Activated CD4-positive, alpha-beta memory T cell treated with anti-CD3 and anti-CD28 coated beads, Interleukin-2, amount 10 ng/mL, durations not matched to agents 7 days and 5 days (primary cell): ENCODE measurements at places on chromosomes 3 and 15. TPM values are rescaled to one million over a fixed set of nuclear protein-coding genes. Genes with fewer than 3 reads are reported as not detected.

SRPRB gene
- 44.5 TPM for total RNA-seq

SRGAP3 gene
- 1.3 TPM for total RNA-seq

GATM gene
- total RNA-seq, result 1.9 TPM

KAT2B gene
- 134 TPM for total RNA-seq

FBXO40 gene
- total RNA-seq, result not detected

DPPA2 gene
- not detected for total RNA-seq

TM4SF1 gene
- not detected for total RNA-seq

DPH3 gene
- total RNA-seq, result 16.7 TPM

LIPH gene
- total RNA-seq, result not detected

DMXL2 gene
- 6.1 TPM for total RNA-seq

AHSG gene
- total RNA-seq, result not detected

GRCh38 chr3:102069211-102069662 lies 219.9 kb downstream of the NFKBIZ start:
- DNase-seq, result no peak

- no peak for DNase-seq
These were observed 44.9 kb upstream of the CCNL1 start for GRCh38 chr3:157204880-157205279.

DNA sequence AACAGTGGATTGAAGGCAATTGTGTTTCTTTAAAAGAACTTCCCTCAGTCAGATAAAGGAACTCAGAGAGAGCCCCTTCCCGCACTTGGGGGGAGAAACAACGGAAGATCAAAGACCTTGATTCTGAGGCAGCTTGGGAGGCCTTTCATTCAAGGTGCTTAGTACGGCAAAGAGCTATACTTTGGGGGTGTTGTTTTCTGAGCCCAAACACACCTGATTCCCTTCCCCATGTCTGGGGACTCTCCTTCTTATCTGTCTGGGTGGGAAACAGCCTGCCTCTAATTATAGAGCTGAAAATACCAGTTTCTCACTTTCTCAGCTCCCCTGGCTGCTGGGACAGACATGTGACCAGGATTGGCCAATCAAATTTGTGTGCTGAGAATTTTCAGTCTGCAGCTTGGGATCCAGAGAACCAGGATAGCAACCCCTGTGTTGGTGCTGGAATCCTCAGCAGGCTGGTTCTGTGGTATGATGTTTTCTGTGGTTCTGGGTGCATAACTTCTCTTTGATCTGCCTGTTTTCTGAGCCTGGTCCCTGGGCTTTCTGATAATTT lies 19.4 kb upstream of the IQCF6 start:
- DNase-seq, result no peak

DNA sequence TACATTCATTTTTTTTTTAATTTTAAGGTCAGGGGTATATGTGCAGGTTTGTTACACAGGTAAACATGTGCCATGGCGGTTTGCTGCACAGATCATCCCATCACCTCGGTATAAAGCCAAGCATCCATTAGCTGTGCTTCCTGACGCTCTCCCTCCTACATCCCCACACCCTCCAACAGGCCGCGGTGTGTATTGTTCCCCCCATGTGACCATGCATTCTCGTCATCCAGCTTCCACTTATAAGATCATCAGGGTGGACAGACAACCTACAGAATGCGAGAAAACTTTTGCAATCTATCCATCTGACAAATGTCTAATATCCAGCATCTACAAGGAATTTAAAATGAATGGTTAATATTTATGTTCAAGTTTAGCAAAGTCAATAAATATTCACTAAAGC lies 19.4 kb downstream of the ILDR1 start:
- DNase-seq, result no peak

DNA sequence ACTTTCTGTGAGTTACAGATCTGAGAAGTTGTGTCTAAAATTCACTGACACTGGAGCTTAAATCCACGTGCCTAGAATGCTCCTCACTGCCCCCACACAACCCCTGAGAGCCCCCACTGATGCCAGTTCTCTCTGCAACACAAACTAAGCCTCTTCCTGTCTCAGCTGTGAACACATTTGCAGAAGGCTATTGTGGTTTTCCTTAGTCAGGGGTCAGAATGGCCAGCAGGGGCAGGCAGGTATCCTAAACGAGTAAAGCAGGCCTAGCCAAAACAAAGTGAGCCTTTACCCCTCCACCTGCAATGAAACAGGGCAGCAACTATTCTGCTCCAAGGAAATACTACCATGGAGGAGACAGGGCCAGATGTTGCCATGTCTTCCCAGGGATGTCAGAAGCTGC lies 78.6 kb downstream of the FHIT start:
- DNase-seq, result no peak

GRCh38 chr3:178907081-178907480 lies 164.5 kb downstream of the ZMAT3 start:
- no peak for DNase-seq

- DNase-seq, result no peak
These were observed 12.9 kb downstream of the PPM1L start for GRCh38 chr3:160768918-160769317.

- no peak for DNase-seq
These were observed 27.3 kb downstream of the LIPC start for GRCh38 chr15:58459045-58459444.

DNA sequence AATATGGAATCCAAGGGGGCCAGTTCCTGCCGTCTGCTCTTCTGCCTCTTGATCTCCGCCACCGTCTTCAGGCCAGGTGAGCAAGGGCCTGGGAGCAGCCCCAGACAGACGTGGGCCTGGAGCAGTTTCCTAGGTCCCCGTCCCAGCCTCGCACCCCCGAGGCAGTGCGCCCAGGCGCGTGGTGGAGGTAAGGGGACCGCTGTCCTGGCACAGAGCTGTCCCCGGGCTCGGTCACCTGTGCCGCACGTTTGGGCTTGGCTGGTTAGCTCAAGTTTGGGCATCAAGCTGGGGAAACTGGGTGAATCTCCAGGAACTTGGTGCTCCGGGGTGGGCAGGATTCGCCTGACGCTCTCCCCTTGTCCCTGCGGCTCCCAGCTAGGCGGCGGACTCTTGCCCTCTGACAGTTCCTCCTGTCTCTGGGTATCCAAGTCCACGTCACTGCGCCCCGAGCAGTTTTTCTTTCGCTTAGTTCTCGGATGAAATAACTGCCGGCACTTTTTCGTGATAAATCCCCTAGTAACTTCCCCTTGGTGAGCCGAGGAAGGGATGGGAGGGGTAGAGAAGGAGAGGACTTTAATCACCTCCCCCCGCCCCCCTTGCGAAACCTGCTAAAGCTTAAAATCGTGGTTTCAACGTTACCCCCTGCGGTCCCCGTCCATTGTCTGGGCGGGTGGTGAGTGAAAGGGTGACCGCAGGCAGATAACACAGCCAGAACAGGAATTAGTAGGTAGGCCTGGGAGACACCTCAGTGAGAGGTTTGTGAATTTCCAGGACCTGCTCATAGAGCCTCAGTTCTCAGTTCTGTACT lies 901 bp downstream of the ALCAM start:
- DNase-seq, result peak; percentile 68

- no peak for DNase-seq
These were observed 27.8 kb upstream of the IGF2BP2 start for GRCh38 chr3:185852635-185853034.

DNA sequence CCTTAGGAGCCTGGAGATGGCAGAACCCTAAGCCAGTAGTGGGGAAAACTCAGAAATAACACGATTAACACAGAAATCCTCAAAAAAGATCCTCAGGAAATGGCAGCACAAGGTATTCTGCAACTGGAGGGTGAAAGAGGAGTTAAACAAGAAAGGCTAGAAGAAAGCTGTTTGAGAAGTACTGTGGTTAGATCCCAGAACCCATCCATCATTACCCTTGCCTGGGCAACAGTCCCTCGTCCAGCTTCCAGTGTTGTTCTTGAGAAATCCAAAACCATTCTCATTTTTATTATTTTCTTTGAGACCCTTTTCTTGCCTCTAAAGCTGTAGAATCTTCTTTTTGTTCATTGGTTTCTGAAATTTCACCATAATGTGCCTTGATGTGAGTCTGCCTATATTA lies 2.7 kb upstream of the CDCP1 start:
- DNase-seq, result no peak

DNA sequence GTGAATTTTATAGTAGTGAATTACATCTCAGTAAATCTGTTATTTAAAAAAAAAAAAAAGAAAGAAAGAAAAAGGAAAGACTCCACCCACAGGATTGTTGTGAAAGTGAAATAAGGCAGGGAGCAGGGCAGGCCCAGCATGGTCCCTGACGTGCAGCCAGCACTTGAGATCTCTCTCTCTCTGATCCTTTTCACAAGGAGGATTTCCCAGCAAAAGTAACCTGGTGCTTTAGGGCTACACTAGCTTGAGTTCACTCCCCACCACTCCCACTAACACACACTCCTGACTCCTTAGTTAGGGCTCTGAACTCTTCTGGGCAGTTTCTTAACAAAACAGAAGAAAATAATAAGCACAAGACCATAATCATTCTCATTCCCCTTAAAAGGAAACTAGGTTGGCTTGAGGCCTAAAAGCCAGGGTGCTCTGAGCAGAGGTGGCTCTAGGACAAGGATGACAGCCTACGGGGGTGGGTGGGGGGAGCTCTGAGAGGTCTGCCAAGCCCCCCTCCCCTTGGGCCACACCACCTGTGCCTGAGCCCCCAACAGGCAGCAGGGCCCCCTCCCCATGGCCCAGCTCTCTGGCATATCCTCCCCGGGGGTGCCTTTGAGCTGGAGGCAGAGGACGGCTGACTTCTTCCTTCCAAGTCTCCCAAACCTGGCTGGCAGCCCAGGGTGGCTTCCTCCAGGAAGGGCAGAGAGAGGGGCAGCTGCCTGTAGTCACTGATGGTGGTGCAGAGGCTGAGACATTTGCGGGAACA lies 856 bp downstream of the TMEM40 start:
- no peak for DNase-seq

DNA sequence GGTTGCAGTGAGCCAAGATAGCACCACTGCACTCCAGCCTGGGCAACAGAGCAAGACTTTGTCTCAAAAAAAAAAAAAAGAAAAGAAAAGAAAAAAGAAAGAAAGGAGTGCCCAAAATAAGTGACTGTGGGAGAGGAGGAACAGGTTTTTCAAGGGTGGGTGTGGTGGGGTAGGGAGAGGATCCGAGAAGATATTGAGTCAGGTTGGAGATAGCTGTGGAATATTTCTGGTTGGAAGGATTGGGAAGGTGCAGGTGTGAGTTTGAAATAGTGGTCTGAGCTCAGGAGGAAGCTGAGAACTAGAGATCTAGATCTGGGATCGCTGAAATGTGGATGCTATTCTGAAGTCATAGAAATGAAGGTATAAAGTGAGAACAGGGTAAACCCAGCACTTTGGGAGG lies 7.8 kb downstream of the SCAMP2 start:
- DNase-seq, result no peak

DNA sequence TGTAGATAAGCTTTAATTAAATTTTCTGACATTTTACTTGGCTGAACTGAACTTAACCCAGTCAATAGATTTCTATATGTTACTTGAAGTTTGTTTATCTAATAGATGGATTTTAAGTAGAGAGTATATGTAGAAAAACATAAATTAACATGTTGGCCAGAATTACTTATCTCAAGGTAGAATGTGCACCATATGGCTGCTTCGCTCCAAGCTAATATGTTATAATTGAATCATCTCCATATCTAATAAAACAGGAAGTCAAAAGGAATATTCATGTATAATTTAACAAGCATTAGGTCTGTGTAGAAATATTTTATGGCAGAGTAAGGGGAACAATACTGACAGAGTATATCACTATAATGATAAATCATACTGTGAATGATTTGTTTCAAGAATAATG lies 650.7 kb upstream of the ALCAM start:
- no peak for DNase-seq

GRCh38 chr3:183050706-183051105 lies 48.6 kb downstream of the MCCC1 start:
- DNase-seq, result no peak

DNA sequence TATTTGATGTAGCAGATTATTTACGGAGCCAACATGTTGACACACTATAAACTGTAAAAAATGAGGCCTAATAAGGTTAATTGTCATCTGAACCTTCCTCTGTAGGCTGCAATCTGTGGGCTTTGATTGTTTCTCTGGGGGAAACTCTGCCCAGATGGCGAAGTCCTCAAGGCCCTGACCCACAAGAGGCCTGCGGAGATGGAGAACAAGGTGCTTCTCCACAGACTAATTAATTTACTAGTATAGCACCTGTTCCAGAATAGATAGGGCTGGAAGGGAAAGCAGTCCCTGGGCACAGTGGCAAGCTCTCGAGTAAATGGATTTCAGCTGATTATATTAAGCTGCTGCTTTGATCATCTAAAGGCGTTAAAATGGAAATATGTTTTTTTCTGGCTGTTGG lies 338.8 kb upstream of the DNAJC19 start:
- no peak for DNase-seq

GRCh38 chr15:92611150-92611549 lies 44.4 kb downstream of the FAM174B start:
- DNase-seq, result no peak

DNA sequence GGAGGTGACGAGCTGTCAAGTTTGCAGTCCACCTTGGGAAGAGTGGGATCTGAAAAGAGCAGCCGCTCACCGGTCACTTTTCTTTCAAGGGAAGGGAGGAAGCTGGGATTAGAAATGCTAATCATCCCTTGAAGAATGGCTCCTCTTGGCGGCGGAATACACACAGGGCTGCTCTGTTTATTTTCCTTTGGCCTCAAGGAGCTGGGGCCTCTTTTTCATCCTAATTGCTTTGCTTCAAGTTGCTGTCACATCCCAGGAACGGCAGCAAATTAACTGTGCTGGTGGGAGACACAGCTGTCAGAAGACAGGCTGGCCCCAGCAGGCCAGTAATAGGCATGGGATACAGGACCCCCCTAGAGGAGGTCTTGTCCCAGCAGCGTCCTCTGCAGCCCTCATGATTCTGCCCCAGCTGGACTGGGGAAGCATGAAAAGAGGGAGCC lies 6.7 kb downstream of the KBTBD13 start:
- no peak for DNase-seq

DNA sequence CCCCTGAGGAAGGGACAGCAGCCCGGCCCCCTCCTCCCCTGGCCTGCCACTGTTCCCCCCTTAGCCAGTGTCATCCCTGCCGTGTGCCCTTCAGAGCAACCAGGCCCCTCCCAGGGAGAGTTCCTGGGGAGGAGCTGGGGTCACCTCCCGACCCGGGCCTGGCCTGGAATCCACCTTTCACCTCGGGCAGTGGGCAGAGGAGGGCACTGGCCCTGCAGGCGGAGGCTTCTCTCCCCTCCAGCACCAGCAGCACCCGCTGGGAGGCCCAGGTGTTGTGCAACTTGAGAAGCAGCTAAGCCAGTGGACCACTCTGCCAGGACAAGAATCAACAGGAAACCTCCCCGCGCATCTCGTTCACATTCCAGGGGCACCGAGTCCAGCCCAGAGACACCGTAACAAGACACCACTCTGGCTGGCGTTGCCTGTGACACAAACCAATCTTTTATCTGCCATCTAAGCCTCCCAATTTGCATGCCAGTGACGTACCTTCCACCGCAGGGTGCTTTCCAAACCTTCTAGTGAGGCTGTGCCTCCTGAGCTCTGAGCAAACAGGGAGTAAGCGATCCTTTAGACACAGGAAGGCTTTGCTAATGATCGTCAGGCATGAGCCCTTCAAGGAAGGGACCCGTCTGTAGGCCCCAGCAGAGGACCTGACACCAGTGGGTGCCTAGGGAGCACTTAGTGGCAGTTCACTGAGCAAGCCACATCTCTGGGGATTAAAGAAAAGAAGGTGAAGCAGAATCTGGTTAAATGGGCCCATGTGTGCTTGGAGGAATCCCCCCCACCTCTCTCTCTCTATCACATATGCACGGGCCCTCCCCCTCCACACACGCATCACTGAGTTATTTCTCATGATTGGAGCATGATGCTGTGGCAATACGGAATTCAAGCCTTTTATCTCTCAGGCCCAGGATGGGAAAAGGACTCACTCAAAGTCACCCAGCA lies 98.9 kb upstream of the TLE3 start:
- DNase-seq, result peak; percentile 68

- peak; percentile 24 for DNase-seq
These were observed 1.3 kb downstream of the TCF12 start for GRCh38 chr15:56919609-56920366.

- DNase-seq, result no peak
These were observed 14.2 kb downstream of the EIF4E3 start for GRCh38 chr3:71710906-71711494.
